ENCODE measurements at places on chromosomes 5 and 9.
A peak's percentile ranks its signal among the peaks of the same experiment; 100 is the strongest.

- H3K4me1 ChIP-seq, result no peaks in the 10 kb centered on the region
- H3K36me3 ChIP-seq, result no peaks in the 10 kb centered on the region
- H3K4me3 ChIP-seq, result no peak overlapping the region
- no peak for DNase-seq
These were observed 311.7 kb downstream of the TRIM36 start for GRCh38 chr5:114857941-114858551.

GRCh38 chr5:23727271-23727670 lies 219.9 kb downstream of the PRDM9 start:
- DNase-seq, result no peak
- no peak overlapping the region for H3K27ac ChIP-seq
- no peaks in the 10 kb centered on the region for H3K36me3 ChIP-seq
- H3K4me1 ChIP-seq, result no peaks in the 10 kb centered on the region
- H3K4me3 ChIP-seq, result no peak overlapping the region

DNA sequence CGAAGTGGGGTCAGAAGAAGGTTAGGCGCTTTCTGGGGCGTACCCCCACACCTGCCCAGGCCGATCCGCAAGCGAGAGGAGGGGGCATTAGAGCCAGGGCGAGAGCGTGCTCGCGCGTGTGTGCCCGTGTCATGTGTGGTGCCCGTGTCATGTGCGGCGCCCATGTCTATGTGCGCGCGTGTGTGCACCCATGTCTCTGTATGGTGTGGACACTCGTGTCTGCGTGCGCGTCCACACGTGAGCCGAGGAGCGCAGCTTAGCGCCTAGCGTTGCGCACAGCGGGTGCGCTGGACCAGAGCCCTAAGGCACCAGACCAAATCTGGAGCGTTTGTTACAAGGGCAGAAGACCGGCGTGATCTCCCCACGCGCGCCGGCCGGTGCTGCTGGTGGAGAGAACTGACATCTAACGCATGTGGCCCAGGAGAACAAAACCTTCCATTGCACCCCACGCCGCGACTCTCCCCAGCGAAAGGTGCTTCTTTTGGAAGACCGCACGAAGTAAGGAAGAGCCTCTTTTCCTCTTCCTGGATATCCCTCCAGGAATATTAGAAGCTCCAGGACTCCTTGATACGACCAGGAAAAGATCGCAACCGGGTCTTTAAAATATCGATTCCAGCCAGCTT lies 644 bp downstream of the NIM1K start:
- no peaks in the 10 kb centered on the region for H3K4me1 ChIP-seq
- peak overlapping the region; percentile 36 for H3K4me3 ChIP-seq
- peak; percentile 73 for DNase-seq
- H3K27ac ChIP-seq, result peak overlapping the region; percentile 58
- no peaks in the 10 kb centered on the region for H3K27me3 ChIP-seq

GRCh38 chr5:93236807-93237421 lies 344.1 kb downstream of the NR2F1-AS1 start:
- no peaks in the 10 kb centered on the region for H3K36me3 ChIP-seq
- H3K4me1 ChIP-seq, result no peaks in the 10 kb centered on the region
- no peaks in the 10 kb centered on the region for H3K27me3 ChIP-seq
- no peak overlapping the region for H3K4me3 ChIP-seq
- no peak overlapping the region for H3K27ac ChIP-seq

DNA sequence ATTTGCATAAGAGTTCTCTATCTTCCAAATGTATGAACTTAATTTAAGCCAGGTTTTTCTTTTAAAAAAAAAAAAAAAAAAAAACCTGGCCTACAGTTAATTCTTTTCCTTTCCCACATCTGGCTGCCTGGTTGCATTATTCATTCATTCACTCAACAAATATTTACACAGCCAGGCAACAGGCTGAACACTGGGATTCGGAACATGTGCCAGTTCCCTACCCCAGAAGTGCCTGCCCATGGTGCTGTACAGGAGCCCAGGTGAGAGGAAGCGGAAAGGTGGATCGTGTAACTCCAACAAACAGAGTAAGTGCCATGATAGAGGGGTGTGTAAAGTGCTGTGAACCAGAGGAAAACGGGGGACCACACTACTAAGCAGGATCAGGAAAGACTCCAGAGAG lies 93.6 kb downstream of the CDK5RAP2 start:
- H3K4me1 ChIP-seq, result peaks cover 23% of the 10 kb centered on the region
- peaks cover 15% of the 10 kb centered on the region for H3K36me3 ChIP-seq
- no peak overlapping the region for H3K4me3 ChIP-seq
- DNase-seq, result no peak
- no peak overlapping the region for H3K27ac ChIP-seq

DNA sequence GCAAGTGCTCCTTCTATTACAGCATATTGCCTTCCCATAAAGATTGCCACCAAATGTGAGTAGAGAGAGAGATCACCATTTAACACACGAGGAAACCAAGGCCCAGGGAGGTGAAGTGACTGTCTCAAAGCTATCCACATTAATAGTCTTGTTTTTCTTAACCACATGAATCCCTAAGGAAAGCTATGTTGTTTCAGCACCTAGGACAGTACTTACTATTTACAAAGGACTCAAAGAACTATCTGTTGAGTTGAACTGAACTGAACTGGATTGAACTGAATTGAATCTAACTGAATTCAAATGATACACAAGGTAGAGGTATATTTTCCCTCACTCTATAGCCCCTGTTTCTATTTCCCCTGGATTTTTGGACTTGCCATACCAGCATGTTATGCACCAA lies 430.4 kb downstream of the CAAP1 start:
- no peaks in the 10 kb centered on the region for H3K27me3 ChIP-seq
- no peak overlapping the region for H3K4me3 ChIP-seq
- no peak overlapping the region for H3K27ac ChIP-seq
- no peaks in the 10 kb centered on the region for H3K4me1 ChIP-seq

DNA sequence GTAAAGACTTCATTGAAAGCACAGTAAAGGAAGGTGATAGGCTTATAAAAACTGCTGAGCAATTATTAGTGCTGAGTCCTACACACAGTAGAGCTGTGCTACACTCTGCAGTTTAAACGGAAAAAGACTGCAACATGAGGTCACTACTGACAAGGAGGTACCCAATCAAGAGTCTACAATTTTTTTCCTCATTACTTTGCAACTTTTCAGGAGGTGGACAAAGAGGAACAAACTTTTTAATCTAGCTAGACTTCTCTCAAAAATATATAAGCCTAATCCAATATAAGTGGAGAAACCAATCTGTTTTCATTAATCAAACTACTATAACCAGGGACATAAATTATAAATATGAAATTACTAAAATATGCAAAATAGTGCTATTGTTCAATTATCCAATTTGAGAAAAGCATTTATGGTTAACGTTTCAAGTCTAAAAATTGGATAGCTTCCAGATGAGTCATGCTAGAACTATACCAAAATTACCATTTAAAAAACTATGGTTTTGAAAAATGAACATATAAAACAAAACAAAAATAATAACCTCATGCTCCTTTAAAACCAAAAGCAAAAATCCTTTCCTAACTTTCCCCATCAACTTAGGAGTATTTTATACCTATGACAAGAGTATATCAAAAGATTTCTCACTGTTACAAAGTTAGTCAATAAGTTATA lies 37.7 kb downstream of the FAM13B start:
- no peaks in the 10 kb centered on the region for H3K36me3 ChIP-seq
- no peak for DNase-seq
- no peaks in the 10 kb centered on the region for H3K4me1 ChIP-seq
- no peaks in the 10 kb centered on the region for H3K27me3 ChIP-seq
- H3K27ac ChIP-seq, result no peak overlapping the region
- no peak overlapping the region for H3K4me3 ChIP-seq
